Heart right ventricle (tissue), 16 donors: ENCODE measurements at places on chromosomes 4 and X. TPM values are rescaled to one million over a fixed set of nuclear protein-coding genes. Genes with fewer than 3 reads are reported as not detected.

DNA sequence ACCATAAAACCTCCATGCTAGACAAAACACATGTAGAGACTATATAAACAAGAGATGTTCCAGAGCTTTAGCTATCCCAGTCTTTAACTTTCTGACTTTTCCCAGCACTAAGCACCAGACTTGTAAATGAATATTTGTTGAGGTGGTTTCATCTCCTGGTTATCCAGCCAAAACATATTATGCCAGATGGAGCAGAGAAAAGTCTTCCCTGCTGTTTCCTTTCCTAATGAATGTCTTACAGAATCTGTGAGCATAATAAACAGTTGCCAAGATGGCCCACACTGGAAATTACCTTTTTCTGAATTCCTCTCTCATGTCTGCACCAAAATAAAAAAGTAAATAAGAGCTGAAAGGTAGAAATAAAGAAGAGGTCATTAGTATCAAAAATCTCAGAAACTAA is 159.2 kb downstream of the TECRL start:
- H3K36me3 ChIP-seq, result no peaks in the 10 kb centered on the region
- H3K27ac ChIP-seq, result no peak overlapping the region
- no peaks in the 10 kb centered on the region for H3K27me3 ChIP-seq
- H3K4me3 ChIP-seq, result no peak overlapping the region

GRCh38 chrX:149987613-149988012 is 49.3 kb upstream of the EOLA2 start:
- no peak for DNase-seq
- no peaks in the 10 kb centered on the region for H3K27me3 ChIP-seq
- no peak overlapping the region for H3K4me3 ChIP-seq
- no peaks in the 10 kb centered on the region for H3K4me1 ChIP-seq
- H3K36me3 ChIP-seq, result no peaks in the 10 kb centered on the region
- no peak overlapping the region for H3K27ac ChIP-seq

DNA sequence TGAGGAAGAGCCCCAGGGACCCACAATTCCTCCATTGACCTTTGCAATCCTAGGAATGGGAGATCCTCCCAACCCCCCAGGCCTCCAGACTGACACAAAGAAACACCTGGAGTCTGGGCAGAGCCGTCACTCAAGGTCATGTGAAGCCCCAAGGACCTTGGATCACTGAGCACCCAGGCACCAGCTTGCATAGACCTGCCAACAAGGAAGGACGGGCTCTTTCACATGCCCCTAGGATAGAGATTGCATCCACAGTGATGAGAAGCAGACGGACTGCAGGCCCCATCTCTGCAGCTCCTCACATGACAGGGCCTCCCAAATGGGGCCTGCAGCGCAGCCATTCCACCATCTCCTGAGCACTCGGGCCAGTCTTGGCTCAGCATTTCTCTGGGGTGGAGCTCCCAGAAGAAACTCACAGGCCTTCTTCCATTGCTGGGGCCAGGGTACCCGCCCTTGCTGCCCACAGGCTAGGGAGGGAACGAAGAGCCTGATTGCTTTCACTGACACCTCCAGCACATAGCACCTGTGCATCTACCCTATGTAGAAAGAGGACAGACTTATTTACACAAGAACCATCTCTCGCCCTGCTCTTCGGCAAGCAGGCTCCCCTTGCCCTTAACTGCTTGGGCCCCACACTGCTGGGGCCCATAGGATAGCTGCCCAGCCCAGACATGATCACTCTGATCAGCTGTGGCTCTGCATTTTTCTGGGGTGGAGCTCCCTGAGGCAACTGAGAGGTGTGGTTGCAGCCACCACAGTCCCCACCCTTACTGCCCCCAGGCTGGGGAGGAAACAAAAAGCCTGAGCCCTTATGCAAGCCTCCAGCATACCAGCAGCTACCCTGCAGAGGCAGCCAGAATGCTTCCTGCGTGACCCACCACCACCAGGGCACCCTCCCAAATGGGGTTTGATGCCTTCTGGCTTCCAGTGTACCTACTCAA is 185.7 kb upstream of the ZCCHC13 start:
- DNase-seq, result no peak
- H3K27ac ChIP-seq, result no peak overlapping the region
- no peaks in the 10 kb centered on the region for H3K4me1 ChIP-seq
- no peaks in the 10 kb centered on the region for H3K27me3 ChIP-seq
- peaks cover 28% of the 10 kb centered on the region for H3K36me3 ChIP-seq

DNA sequence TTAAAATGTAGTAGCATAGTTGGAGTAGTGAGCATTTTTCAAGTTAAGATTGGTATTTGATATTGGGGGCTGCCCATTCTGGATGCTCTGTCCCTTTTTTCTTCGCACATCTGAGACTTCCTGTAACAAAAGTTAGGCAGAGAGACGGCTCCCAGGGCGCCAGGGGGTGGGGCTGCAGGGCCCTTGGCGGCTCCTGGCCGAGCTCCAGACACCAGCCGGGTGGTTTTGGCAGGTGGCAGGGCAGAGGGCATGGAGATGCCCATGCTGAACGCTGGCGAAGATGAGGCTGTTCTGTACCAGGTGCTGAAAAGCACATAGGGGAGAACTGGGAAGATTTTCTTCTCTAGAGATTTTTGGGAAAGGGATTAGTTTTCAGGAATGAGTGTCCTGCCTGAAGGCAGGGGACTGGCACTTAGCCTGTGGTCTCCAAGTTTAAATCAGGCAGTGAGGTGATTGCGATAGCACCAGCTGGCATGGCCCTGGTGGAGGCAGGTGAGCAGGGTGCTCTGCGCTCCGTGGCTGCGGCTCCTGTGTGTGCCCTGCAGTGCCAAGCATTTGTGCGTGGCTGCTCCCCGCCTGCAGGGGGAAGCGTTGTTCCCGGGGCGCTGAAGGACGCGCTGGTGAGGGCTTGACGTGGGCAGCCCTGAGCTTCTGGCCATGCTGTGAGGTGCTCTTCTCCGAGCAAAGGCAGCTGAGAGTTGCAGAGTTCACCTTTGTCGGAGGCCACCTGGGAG is 23.6 kb upstream of the HGFAC start:
- no peak overlapping the region for H3K4me3 ChIP-seq
- no peak overlapping the region for H3K27ac ChIP-seq
- H3K27me3 ChIP-seq, result no peaks in the 10 kb centered on the region

DNA sequence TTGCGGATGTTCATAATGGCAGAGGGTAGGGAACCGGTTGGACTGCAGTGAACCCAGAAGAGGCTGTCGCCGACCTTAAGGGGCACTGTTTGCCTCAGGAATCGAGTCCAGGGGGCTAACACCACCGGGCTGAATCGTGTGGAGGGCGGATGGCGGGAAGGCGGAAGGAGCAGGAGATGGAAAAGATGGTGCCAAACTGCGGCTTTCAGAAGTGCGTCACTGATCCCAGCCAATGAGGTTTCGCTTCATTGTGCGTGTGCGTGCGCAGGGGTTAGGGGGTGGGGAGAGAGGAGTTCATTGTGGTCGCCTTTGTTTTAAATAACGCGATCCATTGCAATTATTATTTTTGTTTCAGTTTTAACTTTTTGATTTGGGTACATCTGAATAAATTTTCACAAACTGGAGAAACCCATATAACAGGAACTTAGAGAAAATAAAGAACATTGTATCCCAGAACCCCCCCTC is at the start of gene NAA11:
NAA11 (minus strand) TSS at position 198 of the 465 bp plus-strand sequence; CDS start at position 14, 184 bp downstream.
- DNase-seq, result no peak
- no peak within 1 kb of the TSS for H3K27ac ChIP-seq
- no peak within 1 kb of the TSS for H3K4me3 ChIP-seq

DNA sequence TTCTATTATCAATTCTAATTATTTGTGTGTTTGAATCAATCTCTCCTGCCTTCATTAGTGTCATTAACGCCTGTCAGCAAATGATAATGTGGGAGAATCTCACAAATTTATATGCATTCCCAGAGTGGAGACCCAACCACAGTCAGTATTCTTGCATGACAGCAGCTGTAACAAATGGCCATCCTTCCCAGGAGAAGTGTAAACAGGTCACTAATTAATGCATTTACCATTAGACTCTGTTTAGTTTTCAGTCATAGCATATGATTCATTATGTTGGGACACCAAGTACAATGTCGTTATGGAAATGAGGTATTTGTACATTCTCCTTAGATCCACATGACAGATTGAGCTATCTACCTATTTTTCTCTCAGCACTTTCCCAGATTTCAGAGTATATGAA is 50.5 kb downstream of the CT47B1 start:
- no peaks in the 10 kb centered on the region for H3K27me3 ChIP-seq
- H3K4me3 ChIP-seq, result no peak overlapping the region
- no peaks in the 10 kb centered on the region for H3K36me3 ChIP-seq
- no peak for DNase-seq
- no peak overlapping the region for H3K27ac ChIP-seq

- peaks cover 9% of the 10 kb centered on the region for H3K4me1 ChIP-seq
- H3K36me3 ChIP-seq, result no peaks in the 10 kb centered on the region
- H3K27me3 ChIP-seq, result no peaks in the 10 kb centered on the region
- H3K27ac ChIP-seq, result peak overlapping the region; percentile 25
- DNase-seq, result no peak
- H3K4me3 ChIP-seq, result no peak overlapping the region
Observed at GRCh38 chrX:150504397-150505182, 63.8 kb upstream of the MTM1 start.

GRCh38 chrX:100645106-100645505 is 1.1 kb downstream of the SRPX2 start:
- H3K27me3 ChIP-seq, result no peaks in the 10 kb centered on the region
- peak overlapping the region; percentile 45 for H3K4me3 ChIP-seq

- DNase-seq, result no peak
- H3K4me3 ChIP-seq, result no peak overlapping the region
- no peaks in the 10 kb centered on the region for H3K36me3 ChIP-seq
- H3K27me3 ChIP-seq, result no peaks in the 10 kb centered on the region
Observed at GRCh38 chr4:24285759-24286158, 298.6 kb downstream of the DHX15 start.

BMP3 gene
- 0.12 TPM for total RNA-seq

MAGEA8 gene
- total RNA-seq, result not detected

PABPC1L2B gene
- total RNA-seq, result not detected
